ENCODE measurements at places on chromosomes 1 and 21.

GRCh38 chr1:93029317-93029716 is 49.8 kb upstream of the MTF2 start:
- no peak for ATAC-seq

DNA sequence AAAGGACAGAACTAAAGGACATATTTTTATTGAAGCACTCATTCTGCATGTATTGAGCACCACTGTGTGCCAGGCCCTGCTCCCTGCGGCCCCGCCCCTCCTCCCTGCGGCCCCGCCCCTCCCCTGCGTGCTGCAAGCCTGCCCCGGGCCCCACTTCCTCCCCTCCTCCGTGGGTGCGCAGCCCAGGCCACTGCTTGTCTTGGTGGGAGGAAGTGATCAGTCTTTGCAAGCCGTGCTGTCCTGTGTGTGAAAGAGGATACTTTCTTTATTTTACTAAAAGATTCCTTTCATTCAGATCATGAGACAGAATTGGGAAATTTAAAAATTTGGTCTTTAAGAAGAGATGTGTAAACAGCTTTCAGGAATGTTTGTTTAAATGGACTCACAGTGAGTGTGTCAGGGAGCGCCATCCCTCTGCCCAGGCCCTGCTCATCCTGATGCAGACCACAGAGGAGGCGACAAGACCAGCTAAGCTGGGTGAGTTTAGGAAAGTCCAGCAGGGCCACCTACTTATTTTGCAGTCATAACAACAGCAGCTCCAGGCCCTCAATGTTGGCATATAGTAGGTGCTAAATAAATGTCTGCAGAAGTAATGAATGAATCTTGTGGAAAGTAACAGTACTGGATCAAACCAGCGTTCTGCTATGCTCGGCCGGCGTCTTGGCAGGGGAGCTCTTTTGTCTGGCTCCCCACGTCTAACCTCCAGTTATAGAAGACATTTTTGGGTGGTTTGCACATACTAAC is 88.3 kb upstream of the SELENON start:
- peak; percentile 82 for ATAC-seq

DNA sequence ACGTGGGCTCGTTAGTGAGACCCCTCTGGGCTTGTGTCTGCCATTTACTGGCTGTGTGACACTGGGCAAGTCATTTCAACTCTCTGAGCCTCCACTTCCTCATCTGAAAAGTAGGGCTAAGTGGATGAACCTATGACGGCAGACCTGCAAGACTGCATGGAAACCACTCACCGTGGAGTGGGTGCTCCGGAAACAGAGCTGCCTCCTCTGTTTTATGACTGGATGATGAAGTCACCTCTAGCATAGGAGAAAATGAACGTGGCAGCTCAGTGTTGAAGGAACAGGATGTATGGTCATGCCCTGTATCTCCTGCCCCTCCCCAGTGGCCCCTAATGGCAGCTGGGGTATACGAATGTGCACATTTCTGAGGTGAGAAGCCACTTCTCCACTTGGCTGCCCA is 40.5 kb downstream of the STPG1 start:
- peak; percentile 41 for ATAC-seq

GRCh38 chr1:12591267-12591938 is 26.6 kb downstream of the DHRS3 start:
- no peak for ATAC-seq

DNA sequence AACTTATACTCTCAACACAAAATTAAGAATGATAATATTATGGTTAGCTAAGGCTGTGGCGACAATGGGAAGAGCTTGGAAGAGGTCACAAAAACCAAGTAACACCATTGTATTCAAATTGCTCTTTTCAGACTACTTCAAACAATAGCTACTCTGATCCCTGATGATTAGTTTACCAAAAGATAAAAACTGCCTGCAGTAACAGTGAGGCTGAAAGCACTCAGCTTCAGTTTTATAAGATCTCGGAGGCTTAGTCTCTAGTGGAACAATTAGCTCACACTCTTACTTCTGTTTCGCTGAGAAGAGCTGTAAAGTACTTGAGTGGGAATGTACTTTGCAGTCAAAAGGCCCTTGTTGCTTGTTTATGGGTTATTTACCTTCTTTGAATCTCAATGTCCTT is 278.5 kb downstream of the LRRC7 start:
- no peak for ATAC-seq

- no peak for ATAC-seq
Observed at GRCh38 chr1:26345718-26346117, 8.2 kb downstream of the CRYBG2 start.

DNA sequence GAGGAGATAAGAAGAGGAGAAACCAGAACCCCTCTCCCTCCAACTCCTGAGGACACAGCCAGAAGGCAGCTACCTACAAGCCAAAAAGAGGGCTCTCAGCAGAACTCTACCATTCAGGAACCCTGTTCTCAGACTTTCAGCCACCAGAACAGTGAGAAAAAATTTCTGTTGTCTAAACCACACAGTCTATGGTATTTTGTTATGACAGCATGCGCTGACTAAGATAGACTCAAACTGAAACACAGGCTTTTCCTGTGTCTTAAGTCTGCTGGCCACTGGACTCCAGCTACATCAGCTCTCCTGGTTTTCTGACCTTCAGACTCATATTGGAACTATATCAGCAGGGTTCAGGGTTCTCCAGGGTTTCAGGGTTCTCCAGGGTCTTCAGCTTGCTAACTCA is 126.5 kb upstream of the TNFSF4 start:
- ATAC-seq = peak; percentile 37

GRCh38 chr21:35259457-35259856 is 210.4 kb upstream of the RUNX1 start:
- ATAC-seq = no peak

DNA sequence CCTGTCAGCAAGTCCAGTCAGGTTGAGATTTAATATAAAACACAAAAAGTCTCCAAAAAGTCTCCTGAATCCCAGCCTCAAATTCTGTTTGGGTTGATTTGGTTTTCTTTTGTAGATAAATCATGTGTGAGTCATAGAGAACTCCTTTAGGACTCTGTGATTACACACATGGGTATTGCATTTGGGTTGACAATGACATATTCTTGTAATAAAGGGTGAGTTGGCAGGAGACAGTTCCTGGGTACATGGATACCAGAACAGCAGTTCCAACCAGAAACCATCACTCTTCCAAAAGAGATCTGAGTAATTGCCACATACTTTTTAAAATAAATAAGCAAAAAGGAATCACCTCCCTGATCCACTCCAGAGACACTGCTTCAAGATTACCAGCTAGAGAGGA is 8.9 kb downstream of the CR2 start:
- no peak for ATAC-seq

GRCh38 chr1:6507037-6507428 is 15.6 kb upstream of the PLEKHG5 start:
- no peak for ATAC-seq

GRCh38 chr1:15803380-15803779 is 4.1 kb downstream of the UQCRHL start:
- peak; percentile 30 for ATAC-seq

DNA sequence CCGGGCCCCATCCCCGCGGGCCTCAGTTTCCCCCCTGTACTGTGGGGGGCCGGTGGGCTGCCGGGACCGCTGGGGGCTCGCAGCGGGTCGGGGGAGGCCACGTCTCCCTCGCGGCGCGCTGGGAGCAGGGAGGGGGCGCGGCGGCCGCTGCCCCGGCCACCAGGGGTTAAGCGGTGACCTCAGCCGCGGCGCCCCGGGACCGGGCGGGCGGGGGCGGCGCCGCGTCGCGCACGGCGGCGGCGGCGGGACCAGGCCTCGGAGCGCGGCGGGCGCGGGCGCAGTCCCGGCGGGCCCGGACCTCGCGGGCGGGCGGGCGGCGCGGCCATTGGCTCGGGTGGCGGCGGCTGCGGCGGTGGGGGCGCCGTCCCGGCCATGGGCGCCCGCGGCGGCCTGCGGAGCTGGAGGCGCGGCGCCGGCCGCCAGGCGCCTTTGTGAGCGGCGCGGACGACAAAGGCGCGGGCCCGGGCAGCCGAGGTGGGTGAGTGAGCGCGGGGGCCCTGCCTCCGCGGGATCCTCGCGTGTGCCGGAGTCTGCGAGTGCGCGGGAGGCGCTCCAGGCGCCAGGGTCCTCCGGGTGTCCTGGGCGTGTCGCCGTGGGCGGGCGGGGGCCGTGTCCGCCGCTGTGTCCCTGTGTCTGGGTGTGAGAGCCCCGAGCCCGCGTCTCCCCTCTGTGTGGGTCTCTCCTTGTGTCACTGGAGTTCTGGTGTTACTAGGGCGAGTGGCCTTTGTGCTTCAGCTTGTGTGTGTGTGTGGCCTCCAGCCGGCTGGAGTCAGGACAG is at the start of gene ARHGEF10L:
ARHGEF10L (plus strand) TSS at position 222 of the 778 bp plus-strand sequence. CDS start 40,898 bp downstream, outside the sequence.
- no peak for ATAC-seq

- peak; percentile 86 for ATAC-seq
Observed at GRCh38 chr1:24964811-24965570, 34.9 kb upstream of the RUNX3 start.

DNA sequence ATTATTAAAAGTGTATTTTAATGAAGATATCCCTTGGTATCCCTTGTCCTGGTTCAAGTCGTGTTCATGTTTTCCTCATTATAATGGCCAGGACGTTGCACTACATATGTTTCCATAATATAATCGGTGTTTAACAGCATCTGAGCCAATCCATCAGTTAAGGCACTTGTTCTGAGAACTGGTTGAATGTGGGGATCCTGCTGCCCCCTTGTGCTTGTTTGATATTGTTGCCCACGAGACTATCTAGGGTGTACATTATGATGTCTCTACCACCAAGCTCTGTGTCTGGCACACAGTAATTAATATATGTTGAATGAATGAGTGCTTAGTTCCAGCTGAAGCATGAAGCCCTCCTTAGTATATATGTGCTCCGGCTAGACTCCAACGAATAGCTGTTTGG is 193.0 kb downstream of the CACNA1E start:
- no peak for ATAC-seq

- no peak for ATAC-seq
Observed at GRCh38 chr1:70812442-70813109, 235.0 kb downstream of the PTGER3 start.

DNA sequence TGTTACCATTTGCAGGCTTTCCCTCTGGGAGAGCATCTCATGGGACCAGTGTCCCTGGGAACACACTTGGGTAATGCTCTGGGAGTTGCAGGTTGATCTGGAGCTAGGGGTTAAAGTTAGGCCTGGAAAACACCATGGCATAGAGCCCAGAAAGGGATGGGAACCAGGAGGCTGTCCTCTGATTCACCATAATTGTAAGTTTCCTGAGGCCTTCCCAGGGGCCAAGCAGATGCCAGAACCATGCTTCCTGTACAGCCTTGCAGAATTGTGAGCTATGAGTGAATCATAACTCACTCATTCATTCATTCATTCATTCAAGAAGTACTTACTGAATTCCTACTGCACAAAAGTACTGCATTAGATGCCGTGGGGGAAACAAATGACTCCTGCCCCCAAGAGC is 50.0 kb downstream of the LACTBL1 start:
- no peak for ATAC-seq

DNA sequence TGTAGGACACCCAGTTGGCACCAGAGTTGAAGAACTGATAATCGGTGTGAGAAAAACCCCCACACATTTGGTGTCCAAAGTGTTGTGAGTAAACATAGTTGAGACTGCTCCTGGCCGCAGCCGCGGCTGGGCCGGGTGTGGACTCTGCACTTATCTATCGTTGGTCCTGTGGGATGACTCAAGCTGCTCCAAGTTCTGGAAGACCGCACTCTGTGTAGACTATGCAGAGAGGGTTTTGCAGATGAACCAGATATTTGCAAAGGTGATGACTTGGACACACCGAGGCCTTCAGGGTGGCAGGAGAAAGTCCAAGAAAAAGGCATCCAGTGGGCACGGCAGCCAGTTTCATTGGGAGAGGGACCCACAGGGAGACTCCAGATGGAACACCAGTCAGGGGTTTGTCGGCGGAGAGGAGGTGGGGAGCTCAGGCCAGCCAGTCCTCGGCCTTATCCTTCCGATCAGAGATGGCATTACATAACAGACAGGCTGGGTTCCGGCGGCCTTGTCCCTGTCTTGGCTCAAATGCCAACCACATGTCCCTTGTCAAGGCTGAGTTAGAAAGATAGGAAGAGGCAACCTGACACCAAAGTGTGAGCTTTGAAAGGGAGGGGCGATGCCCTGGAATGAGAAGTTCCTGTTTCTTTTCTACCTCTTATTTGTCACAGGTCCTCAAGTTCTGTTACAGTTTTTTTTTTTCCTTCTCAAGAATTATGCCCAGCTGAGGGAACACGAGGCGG is 21.1 kb downstream of the C2CD2 start:
- no peak for ATAC-seq

GRCh38 chr1:34460193-34460592 is 283.5 kb downstream of the C1orf94 start:
- ATAC-seq = no peak

GRCh38 chr1:201737352-201738060 is 91.5 kb upstream of the IPO9 start:
- no peak for ATAC-seq

DNA sequence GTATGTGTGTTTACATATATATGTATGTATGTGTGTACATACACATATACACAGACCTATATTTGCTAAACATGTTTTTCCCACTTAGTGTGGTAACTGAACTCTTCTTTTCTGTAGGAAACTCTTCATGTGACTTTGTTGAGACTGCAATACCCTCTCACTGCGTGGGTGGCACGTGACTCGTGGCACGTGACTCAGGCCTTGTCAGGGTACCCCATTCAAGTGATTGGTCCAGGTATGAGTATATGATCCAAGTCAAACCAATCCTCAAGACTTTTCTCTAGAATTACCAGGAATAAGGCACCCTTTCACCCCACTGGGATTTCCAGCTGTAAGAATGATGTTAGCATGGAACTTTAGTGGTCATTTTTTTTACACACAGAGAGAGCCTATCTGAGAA is 149.2 kb upstream of the KCNK2 start:
- no peak for ATAC-seq

- no peak for ATAC-seq
Observed at GRCh38 chr1:52677076-52677806, 20.9 kb downstream of the COA7 start.

- no peak for ATAC-seq
Observed at GRCh38 chr1:41481109-41481775, 3.2 kb downstream of the EDN2 start.

- ATAC-seq = no peak
Observed at GRCh38 chr1:206029484-206029883, 5.8 kb upstream of the CTSE start.

GRCh38 chr1:235952950-235953615 is 86.4 kb upstream of the LYST start:
- ATAC-seq = peak; percentile 95

GRCh38 chr1:5532811-5533210 is 459.4 kb downstream of the NPHP4 start:
- no peak for ATAC-seq

- ATAC-seq = no peak
Observed at GRCh38 chr1:46455951-46456350, 33.7 kb upstream of the DMBX1 start.

DNA sequence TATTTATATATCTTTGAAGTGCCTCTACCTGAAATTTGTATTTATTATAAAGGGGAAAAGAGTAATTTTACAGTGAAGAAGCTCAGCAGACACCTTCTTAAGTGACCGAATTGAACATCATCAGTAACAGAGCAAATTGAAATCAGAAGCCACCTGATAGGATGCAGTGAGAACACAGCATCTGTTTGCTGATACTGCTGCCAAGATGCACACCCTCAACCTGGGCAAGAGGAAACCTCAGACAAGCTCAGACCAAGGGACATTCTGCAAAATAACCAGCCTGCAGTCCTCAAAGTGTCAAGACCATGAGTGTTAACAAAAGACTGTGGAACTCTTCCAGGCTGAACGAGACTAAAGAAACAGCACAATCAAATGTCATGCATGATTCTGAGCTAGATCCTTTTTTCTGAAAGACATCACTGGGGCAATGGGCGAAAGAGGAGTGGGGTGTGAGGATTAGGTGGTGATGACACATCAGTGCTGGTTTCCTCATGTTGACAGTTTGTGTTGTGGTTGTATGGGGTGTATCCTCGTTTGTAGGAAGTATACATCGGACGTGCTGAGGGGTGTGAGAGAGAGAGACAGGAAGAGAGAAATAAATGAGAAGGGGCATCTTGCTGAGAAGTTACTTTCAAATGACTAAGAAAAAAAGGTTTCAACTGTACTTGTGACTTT is 103.7 kb downstream of the ABCA4 start:
- ATAC-seq = no peak
